CD8-positive, alpha-beta memory T cell (primary cell): ENCODE measurements at places on chromosomes 13 and 19. TPM values are rescaled to one million over a fixed set of nuclear protein-coding genes. Genes with fewer than 3 reads are reported as not detected.

DNA sequence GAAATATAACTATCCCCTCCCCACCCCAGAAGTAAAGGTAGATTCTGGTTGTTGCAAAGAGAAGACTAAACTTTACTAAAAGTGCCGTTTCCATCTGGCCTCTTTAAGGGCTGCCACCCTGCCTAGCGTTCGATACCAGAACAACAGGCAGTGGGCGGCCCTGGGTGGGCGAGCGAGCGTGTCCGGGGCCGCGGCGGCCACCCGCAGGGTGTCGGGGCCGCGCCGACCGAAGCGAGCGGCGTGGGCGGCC is 2.6 kb downstream of the FGF9 start:
- H3K27me3 ChIP-seq, result peaks cover 25% of the 10 kb centered on the region
- no peak overlapping the region for H3K27ac ChIP-seq
- peaks cover 38% of the 10 kb centered on the region for H3K4me1 ChIP-seq
- peak overlapping the region; percentile 62 for H3K4me3 ChIP-seq
- no peaks in the 10 kb centered on the region for H3K36me3 ChIP-seq

- H3K4me1 ChIP-seq, result peaks cover 14% of the 10 kb centered on the region
- H3K27ac ChIP-seq, result no peak overlapping the region
Observed at GRCh38 chr13:110529522-110530311, 31.8 kb downstream of the RAB20 start.

DNA sequence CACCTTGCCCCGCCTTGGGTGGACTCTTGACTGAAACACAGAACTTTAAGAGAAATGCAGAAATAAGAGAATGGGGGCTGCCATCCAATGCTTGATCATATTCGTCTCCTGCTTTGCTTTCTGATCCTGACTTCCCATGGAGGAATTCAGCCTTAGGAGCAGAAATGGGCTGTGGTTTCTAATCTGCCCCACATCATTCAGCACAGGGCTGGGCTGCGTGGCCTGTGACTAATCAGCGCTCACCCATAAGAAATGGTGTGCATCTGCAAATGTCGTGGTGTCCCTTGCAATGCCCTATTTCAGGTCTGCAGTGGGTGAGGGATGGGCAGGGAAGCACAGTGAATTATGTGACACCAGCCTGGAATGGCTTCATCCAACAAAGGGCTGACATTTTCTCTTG is 60.7 kb upstream of the URI1 start:
- no peaks in the 10 kb centered on the region for H3K4me1 ChIP-seq
- H3K27me3 ChIP-seq, result no peaks in the 10 kb centered on the region

DNA sequence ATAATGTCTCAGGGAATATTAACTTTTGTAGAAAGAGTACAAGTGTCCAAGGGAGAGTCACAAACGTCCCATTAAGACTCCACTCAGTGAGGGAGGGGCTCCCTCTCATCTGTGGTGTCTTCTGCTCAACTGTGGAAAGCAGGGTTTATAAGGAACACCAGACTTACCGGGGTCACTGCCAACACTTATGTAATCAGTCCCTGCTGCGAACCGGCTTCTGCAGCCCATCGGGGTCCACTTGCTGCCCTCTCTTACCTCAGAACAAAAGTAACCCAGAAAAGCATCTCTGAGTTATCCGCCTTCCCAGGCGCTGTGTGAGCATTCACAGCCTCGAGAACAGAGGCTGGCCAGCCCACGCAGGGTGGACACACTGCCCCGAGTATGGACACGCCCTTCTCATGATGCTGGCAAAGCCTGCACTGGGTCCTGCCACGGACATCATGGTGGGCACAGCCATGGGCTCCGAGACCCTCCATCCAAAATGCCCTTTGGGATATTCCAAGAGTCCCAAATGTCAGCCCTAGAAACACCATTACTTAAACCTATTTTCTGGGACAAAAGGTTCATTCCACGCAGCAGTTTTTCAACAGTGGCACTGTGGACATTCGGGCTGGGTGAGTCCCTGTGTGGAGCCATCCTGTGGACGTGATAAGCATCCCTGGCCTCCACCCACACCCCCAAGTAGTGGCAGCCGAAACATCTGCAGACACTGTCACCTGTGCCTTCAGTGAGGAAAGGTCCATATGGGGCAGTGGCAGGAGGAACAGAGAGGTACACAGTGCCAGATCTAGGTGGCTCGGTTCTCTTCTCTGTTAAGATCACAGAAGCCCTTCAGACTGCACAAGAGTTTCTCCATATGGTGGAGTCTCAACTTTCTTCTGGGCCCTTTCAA is 63.9 kb downstream of the STK24 start:
- H3K27ac ChIP-seq, result no peak overlapping the region
- H3K27me3 ChIP-seq, result no peaks in the 10 kb centered on the region
- H3K36me3 ChIP-seq, result no peaks in the 10 kb centered on the region
- H3K4me3 ChIP-seq, result no peak overlapping the region

DNA sequence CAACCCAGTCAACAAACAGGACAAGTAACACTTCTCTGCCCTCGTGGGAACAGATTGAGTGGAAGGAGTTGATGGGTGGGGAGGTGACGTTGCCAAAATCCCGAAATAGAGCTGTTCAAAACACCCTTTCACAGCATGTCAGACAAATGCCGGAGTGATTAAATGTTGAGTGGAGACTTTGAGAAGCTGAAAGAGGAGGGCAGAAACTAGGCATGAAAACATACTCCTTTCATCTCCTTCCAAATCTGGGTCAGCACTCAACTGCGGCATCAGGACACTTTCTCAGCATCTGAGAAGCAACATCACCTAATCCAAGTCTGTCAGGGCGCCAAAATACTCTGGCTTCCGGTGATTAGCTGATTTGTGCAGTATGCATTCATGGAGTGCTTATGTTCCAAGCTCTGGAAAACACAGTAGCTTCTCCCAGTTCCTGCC is 51.5 kb upstream of the MRI1 start:
- H3K4me1 ChIP-seq, result no peaks in the 10 kb centered on the region
- no peak overlapping the region for H3K4me3 ChIP-seq

GRCh38 chr13:44116562-44117332 is 237.0 kb downstream of the LACC1 start:
- no peaks in the 10 kb centered on the region for H3K27me3 ChIP-seq
- no peak overlapping the region for H3K27ac ChIP-seq
- H3K36me3 ChIP-seq, result no peaks in the 10 kb centered on the region
- no peak for DNase-seq

- H3K36me3 ChIP-seq, result no peaks in the 10 kb centered on the region
- H3K4me3 ChIP-seq, result no peak overlapping the region
- DNase-seq, result no peak
- no peaks in the 10 kb centered on the region for H3K27me3 ChIP-seq
- H3K4me1 ChIP-seq, result no peaks in the 10 kb centered on the region
- H3K27ac ChIP-seq, result no peak overlapping the region
Observed at GRCh38 chr13:79614250-79614918, 133.4 kb downstream of the NDFIP2 start.

DNA sequence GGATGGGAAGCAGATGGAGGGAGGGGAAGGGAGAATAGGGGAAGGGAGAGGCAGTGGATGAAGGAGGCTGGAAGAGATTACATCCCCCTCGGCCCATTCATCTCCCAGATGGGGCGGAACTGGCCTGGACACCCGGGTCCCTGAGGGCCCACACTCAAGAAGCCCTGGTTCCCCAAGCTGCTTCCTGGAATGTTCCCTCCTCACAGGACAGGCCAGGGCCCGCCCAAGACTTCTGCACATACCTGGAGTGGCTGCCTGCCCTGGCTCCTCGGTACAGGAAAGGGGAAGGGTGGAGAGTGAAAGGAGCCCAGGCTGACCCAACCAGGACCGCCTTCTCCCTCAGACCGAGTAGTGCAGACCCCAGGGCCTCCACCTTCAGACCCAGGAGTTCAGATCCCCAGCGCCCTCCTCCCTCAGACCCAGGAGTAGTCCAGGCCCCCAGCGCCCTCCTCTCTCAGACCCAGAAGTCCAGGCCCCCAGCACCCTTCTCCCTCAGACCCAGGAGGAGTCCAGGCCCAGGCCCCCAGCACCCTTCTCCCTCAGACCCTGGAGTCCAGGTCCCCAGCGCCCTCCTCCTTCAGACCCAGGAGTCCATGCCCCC is 489 bp downstream of the NTF4 start:
- H3K27me3 ChIP-seq, result peaks cover 11% of the 10 kb centered on the region
- no peaks in the 10 kb centered on the region for H3K36me3 ChIP-seq
- no peak overlapping the region for H3K4me3 ChIP-seq
- H3K4me1 ChIP-seq, result no peaks in the 10 kb centered on the region
- no peak for DNase-seq
- no peak overlapping the region for H3K27ac ChIP-seq

DNA sequence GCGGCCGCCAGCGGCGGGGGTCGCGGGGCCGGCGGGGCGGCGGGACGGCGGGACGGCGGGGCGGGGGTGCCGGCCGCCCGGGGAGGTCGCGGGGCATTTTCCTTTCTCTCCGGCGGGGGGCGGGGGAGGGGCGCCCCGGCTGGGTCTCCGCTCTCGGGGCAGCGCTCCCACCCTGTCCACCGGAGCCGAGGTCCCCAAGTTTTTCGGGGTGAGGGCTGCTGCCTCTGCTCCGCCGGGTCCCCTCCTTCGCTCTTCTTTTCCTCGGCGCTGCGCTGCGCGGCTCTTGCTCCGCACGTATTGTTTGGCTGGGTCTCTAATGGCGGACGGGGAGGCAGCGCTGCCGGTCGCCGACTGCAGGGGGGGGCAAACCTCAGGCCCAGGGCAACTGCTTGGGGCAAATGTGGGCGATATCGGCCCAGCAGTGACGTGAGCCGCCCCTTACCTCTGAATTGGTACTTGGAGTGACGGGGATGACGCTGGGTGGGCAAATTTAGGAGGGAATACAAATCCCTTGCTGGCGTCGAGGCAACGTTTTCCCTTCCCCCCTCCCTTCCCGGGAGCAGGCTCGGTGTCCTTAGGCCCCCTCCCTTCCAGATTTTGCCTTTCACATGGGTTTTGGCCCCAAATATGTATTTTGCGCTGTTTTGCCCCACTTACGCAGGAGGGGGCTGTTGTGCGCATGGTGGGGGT is 759 bp downstream of the ZMYM2 start:
- peak; percentile 73 for DNase-seq
- H3K36me3 ChIP-seq, result peaks cover 7% of the 10 kb centered on the region
- H3K27ac ChIP-seq, result peak overlapping the region; percentile 72
- no peaks in the 10 kb centered on the region for H3K27me3 ChIP-seq
- H3K4me1 ChIP-seq, result peaks cover 34% of the 10 kb centered on the region

DNA sequence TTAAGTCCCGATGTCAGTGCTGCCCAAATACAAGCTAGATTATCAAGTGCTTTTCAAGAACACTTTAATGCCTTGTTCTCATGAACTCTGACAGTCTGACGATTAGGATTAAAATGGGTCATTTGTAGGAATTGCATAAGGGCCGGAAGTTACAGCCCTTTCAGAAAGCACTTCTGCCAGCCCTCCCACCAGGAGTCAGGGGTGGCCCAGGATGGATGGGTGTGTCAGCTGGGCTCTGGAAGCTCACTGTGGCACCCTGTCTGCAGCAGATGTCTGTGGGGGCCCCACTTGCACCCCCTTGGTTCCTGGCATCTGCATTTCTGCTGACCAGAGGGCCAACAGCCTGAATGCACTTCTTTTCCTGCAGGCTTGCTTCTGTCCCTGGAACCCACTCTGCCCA is 712.7 kb downstream of the UQCRFS1 start:
- no peaks in the 10 kb centered on the region for H3K27me3 ChIP-seq
- no peak overlapping the region for H3K4me3 ChIP-seq
- peaks cover 17% of the 10 kb centered on the region for H3K4me1 ChIP-seq
- H3K27ac ChIP-seq, result no peak overlapping the region
- DNase-seq, result no peak

- no peaks in the 10 kb centered on the region for H3K36me3 ChIP-seq
- H3K27me3 ChIP-seq, result no peaks in the 10 kb centered on the region
- H3K4me3 ChIP-seq, result no peak overlapping the region
- DNase-seq, result no peak
- H3K4me1 ChIP-seq, result no peaks in the 10 kb centered on the region
- no peak overlapping the region for H3K27ac ChIP-seq
Observed at GRCh38 chr13:44819245-44819644, 170.0 kb downstream of the NUFIP1 start.

DNA sequence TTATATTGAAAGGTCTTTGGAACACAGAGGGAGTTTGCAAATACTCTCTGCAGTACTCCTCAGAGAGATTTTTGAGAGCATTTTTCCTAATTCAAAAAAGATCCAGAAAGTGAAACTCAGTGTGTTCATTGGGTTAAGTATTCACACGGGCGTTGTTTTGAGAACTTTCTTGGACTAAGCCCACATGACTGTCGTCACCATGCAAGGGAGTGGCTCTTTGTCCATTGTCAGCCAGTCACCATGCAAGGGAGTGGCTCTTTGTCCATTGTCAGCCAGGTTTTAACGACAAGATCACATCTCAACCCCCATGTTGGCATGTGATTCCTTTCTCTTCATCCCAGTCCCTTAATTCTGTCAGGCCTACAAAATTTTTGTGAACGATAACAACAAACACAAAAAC is 81.2 kb upstream of the STK24 start:
- H3K27me3 ChIP-seq, result no peaks in the 10 kb centered on the region
- H3K4me3 ChIP-seq, result no peak overlapping the region

- DNase-seq, result no peak
- H3K27ac ChIP-seq, result no peak overlapping the region
Observed at GRCh38 chr13:44652962-44653660, 77.0 kb upstream of the TSC22D1 start.

GRCh38 chr19:8403820-8404109 is 9.3 kb upstream of the MARCHF2 start:
- DNase-seq, result no peak
- no peak overlapping the region for H3K4me3 ChIP-seq
- H3K36me3 ChIP-seq, result peaks cover 9% of the 10 kb centered on the region
- no peaks in the 10 kb centered on the region for H3K4me1 ChIP-seq
- H3K27ac ChIP-seq, result no peak overlapping the region

GRCh38 chr19:49364083-49364737 is 533 bp downstream of the DKKL1 start:
- no peaks in the 10 kb centered on the region for H3K36me3 ChIP-seq
- H3K27me3 ChIP-seq, result peaks cover 14% of the 10 kb centered on the region
- peak overlapping the region; percentile 61 for H3K4me3 ChIP-seq
- no peak for DNase-seq
- peak overlapping the region; percentile 38 for H3K27ac ChIP-seq

DNA sequence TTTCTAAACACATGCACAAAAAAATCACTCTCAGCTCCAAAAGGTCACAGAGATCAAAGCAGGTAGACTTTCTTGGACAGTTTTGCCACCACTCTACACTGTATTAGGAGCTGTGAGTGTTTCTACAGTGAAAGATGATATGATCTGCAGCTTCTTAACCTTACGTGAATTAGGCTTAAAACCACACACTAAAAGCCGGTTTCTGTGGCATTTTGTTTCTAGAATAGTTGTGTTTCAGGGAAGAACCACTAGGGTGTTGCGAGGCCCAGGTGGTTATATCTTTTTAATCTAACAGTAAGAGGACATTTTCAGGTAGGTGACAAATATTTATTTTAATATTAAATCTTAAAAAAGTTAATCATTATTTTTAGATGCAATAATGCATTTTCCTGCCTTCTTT is 216.4 kb downstream of the KLF5 start:
- DNase-seq, result no peak
- H3K27ac ChIP-seq, result no peak overlapping the region
- H3K36me3 ChIP-seq, result no peaks in the 10 kb centered on the region
- H3K4me1 ChIP-seq, result no peaks in the 10 kb centered on the region
- H3K4me3 ChIP-seq, result no peak overlapping the region
- H3K27me3 ChIP-seq, result no peaks in the 10 kb centered on the region

NCR1 gene
- 2.8 TPM for polyA plus RNA-seq

PLPP2 gene
- polyA plus RNA-seq, result 2.3 TPM

ZNF541 gene
- polyA plus RNA-seq, result 0.18 TPM

KLK12 gene
- not detected for polyA plus RNA-seq

DACH1 gene
- not detected for polyA plus RNA-seq

SIGLEC5 gene
- polyA plus RNA-seq, result not detected
